ENCODE measurements at places on chromosomes 7 and 10.

- DNase-seq: no peak
Measured at GRCh38 chr7:116316838-116317628, 106.7 kb downstream of the TES start.

DNA sequence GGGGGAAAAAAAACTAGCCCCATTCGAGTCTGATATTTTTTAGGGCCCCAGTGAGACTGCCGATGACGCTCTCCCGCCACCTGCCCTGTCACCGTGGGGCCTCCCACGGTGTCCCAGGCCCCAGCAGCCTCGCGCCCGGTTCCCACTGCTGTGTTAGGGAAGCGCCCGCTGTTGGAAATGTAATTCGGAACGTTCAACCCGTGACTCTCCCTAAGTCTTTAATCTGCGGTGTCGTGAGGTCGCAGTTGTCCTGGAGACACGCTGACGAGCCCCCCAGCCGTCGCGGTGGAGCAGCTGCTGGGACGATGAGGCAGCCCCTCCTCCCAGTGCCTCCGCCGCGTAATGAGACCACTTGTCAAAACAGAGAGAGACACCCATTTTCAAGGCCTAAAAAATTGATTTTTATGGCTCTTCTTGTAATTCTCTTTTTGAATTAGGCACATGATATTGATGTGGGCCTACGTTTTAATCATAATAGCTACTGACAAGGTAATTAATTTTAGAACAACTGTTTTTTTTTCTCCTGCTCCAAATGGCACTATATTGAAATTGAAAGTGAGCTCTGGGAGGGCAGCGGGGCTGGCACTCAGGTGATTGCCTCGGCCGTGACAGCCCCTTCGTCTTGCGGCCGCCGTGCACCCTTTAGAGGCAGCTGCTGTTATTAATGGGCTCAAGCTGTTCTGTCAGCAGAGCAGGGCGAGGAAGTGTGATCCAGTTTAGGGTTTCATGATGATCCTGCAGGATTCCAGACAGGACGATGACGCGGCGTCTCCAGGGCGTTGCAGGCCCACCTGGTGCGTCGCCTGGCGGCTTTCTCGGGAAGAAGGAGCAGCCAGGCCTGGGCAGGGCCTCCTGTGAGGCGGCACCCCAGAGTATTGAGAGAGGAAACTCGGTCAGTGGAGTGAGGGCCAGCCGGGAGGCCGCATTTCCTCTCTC is 63.3 kb downstream of the NKX6-2 start:
- no peak for DNase-seq

DNA sequence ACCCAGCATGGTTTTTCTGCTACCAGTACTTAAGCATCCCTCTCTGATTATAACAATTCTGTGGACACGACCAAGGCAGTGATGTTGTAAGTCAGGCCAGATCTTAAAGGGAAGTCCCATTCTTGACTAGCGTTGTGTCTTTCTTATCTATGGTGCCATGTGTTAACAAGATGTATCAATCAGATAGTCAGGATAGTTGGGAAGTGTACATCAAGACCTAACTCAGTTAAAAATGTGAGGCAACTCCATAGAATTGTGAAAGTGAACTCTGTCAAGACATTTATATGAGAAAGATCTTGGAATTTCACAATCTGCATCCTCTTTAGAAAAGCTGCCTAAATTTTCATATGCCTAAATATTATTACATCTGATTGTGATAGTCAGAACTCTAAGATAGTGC is 341.7 kb upstream of the SEMA3D start:
- no peak for DNase-seq

GRCh38 chr7:1539882-1540775 is 9.6 kb downstream of the MAFK start:
- no peak for DNase-seq

DNA sequence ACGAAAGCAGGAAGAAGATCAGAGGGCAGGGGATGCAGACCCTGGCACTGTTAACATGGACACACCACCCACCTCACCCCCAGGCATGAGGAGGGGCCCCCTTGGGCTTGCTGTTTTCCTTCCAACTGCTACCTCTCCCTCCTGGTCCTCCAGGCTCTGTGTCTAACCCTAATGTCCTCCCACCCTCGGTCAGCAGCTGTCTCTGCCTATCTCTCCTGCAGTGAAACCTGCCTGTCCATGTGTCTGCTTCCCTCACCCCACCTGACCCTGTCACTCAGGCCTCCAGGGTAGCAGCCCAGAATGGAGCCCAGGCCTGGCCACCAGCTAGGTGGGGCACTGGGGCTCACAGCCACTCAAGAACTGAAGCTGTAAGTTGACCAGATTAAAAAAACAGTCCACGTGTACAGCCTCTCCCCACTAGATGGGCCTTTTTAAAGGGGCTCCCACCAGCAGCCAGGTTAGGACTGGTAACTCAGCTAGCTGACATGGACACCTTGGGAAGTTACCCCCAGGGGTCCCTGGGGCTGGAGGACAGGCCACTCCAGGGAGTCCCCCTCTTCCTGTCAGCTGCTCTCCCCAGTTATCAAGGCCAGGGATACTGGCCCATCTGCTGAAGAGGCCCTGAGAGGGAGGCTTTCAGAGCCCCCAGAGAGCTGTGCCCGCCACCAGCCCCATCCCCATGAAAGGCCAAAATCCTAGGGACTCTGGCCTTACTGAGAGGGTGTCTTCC is 1.5 kb downstream of the SMARCD3 start:
- DNase-seq: no peak

- no peak for DNase-seq
Measured at GRCh38 chr7:138978541-138979184, 2.5 kb downstream of the KIAA1549 start.

DNA sequence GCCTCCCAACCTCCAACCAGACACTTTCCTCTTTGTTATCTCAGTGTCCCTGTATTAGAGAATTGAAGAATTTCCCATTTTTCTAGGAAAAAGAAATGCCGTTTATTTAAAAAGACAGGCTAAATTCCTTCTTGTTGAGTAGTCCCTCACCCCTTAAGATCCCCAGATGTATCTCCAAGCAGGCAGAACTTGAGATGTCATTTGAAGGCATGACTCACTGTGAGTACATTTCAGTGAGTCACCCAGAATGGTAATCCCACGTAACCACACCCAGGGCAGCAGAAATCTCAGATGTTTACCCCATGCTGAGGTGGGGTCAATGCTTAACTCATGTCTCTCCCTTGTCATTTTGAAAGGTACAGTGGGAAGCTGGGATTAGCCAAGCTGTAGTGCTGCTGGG is 4.4 kb downstream of the ZNF655 start:
- DNase-seq: no peak

- no peak for DNase-seq
Measured at GRCh38 chr7:46671108-46671769, 750.2 kb upstream of the IGFBP3 start.

GRCh38 chr10:102433619-102434046 is 1.3 kb upstream of the CUEDC2 start:
- DNase-seq: no peak

DNA sequence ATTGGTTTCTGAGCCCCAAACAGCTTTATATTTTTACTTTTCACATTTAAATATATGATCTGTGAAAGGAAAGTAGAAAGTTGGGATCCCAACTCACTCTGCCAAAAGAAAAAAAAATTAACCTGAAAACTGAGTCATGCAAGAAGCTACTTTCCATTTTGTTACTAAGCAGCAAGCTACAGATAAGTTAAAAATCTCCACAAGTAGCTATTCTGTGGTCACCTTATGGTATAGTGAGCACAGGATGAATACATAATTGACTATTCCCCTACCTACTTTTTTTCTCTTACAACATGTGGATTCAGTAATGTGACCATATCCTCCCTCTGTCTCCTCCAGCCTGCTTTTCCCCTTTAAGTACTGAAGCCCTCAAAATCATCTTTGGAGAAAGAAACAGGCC is 30.3 kb upstream of the CREB3L2 start:
- no peak for DNase-seq

GRCh38 chr7:7369134-7369533 is 166.5 kb downstream of the COL28A1 start:
- no peak for DNase-seq

DNA sequence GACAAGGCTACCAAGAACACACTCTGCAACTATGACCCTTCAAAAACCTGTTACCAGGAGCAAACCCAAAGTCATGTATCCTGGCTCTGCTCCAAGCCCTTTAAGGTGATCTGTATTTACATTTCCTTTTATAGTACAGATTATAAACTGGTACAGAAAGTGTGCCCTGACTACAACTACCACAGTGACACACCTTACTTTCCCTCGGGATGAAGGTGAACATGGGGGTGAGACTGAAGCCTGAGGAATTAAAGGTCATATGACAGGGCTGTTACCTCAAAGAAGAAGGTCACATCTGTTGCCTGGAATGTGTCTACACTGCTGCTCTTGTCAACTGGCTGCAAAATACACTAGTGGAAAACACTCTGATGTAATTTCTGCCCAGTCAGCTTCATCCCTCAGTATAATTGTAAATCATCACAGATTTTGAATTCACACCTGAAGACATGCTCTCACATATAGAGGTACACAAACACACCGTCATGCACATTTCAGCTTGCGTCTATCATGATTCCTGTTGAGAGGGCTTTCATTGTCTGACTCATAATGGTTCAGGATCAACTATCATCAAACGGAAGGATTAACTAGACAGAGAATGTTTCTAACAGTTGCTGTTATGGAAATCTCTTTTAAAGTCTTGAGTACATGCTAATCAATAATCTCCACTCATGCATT is 318.3 kb downstream of the NXPH1 start:
- no peak for DNase-seq

GRCh38 chr10:102783568-102783967 is 39.8 kb downstream of the WBP1L start:
- DNase-seq: no peak

GRCh38 chr7:45259966-45260646 is 102.5 kb downstream of the RAMP3 start:
- DNase-seq: peak; percentile 10

DNA sequence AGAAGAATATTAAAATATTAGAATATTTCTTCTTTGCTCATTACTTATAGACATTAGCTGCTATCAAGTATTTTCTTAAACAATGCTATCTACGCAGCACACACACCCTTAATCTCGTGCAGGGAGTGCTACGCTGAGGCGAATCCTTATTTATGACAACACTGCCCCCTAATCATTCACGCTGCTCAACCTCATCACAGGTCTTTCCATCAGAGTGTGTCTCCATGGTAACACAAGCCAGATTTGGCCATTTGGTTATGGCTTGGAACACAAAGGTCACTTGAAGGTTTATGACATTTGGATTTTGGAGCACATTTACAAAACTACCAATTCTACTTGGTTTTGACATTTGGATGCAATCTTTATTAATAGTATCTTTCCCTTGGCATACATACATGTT is 45.4 kb upstream of the MYO3A start:
- DNase-seq: no peak

DNA sequence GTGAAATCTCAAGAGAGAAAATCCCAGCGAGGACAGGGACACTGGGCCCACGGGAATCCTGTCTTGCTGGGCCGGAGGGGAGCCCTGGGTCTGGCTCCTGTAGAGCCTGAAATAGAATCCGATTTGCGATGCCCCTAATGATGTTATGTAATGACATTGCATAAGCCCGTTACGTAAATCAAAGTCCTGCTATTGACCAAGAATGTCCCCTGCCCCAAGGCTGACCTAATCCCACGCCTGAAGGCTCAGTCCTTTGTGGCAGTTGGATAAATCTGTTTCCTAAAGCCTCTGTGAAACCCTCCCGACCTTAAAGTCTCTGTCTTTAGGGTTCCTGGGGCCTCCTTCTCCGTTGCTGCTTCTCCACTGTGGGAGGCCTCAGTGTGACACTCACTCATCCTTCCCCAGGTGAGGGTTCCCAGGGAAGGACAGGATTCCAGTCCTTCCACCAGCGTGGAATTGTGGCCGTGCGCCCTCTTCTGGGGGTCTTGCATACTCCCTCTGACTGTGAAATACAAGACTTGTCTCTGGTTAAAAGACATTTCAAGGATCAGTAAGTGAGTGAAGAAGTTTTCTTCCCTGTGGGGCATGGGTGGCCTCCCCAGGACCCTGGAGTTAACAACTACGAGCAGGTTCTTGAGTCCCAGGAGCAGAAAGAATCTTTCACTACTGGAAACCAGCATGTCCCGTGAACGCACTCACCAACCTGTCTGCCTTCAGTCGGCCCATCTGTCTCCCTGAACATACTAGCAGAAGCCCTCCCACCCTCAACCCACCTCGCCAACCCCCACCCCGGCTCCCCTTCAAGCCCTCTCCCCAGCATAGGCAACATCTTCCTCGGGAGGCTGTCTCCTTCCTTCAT is 19.8 kb downstream of the ZNF467 start:
- no peak for DNase-seq

DNA sequence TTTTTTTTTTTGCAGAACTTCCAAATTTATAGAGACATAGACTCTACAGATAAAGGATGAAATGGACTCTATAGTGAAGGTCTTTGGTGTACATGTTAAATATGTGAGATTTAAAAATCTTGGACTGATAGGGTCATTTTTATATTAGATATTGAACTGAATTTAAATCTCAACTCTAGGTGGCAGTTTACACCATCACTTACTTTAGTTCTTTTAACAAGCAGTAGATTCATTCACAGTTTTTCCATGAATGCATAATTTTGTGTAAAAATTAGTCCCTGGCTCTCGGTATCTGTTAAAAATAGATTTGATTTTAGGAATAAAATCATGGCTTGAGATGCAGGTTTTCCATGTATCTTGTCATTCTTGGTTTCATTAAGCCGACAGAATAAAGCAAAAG is 31.1 kb upstream of the SNX13 start:
- DNase-seq: no peak

- DNase-seq: no peak
Measured at GRCh38 chr10:7533657-7534479, 123.0 kb upstream of the SFMBT2 start.

GRCh38 chr7:158052381-158053060 is 535.1 kb downstream of the PTPRN2 start:
- DNase-seq: no peak

All from stimulated activated CD8-positive, alpha-beta memory T cell treated with anti-CD3 and anti-CD28 coated beads, Interleukin-15, amount 100 ng/mL, for 4 hours (primary cell).